ENCODE measurements at places on chromosomes 6 and 20. TPM values are rescaled to one million over a fixed set of nuclear protein-coding genes. Genes with fewer than 3 reads are reported as not detected.

GRCh38 chr20:51492167-51493092 is 50.1 kb downstream of the NFATC2 start:
- DNase-seq, result peak; percentile 88

GRCh38 chr6:157667211-157668008 is 155.6 kb upstream of the SNX9 start:
- DNase-seq, result peak; percentile 75

DNA sequence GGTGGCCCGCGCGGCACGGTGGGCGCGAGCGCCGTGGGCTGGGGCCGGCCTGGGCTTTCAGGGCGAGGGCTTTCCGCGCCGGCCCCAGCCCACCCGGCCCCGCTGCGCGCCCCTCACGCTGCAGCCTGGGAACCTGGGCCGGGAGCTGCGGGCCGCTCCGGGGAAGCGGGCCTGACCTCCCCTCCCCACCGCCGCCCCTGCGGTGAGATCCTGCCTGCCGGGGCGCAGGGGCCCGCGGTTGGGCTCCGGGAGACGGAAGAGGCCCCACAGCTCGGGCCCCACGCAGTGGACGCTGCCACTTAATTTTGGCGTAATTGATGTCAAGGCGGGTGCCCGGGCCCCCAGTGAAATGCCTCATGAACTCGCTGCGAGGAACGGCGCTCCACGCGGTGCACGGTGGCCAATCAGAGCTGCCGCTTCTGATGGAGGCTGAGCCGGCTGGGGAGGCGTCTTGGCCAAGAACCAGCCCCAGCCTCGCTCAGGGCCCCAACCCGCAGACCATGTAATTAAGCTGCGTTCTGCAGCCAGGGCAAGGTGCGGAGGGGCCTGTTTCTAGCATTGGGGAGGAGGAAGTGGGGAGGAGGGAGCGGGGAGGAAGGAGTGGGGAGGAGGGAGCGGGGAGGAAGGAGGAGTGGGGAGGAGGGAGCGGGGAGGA is 96.1 kb upstream of the BHLHE23 start:
- no peak for DNase-seq

GRCh38 chr6:123489589-123489988 is 147.2 kb downstream of the TRDN start:
- DNase-seq, result no peak

ALDH8A1 gene
- total RNA-seq, result 2.0 TPM
